Activated B cell treated with CpG ODN at 0.5 μM for 24 hours (primary cell): ENCODE measurements at places on chromosomes 2 and 18. TPM values are rescaled to one million over a fixed set of nuclear protein-coding genes. Genes with fewer than 3 reads are reported as not detected.

- no peak for DNase-seq
These were observed 4.8 kb upstream of the ID2 start for GRCh38 chr2:8676921-8677645.

DNA sequence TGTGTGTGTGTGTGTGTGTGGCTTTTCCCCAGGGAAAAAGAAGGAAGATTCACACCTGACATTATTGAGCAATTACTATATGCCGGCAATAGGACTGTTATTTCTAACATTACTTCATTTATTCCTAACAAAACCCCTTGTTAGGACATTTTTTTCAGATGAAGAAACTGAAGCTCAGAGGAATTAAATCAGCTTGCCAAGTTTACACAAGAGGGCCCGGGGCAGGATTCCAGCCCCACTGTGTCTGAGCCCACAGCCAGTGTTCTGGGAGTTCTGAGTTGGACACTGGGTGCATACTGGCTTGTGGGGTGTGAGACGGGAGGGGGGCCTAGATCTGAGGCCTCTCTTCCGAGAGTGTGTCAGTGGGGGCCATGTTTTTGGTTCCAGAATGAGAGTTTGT lies 9.9 kb downstream of the TOGARAM2 start:
- no peak for DNase-seq

DNA sequence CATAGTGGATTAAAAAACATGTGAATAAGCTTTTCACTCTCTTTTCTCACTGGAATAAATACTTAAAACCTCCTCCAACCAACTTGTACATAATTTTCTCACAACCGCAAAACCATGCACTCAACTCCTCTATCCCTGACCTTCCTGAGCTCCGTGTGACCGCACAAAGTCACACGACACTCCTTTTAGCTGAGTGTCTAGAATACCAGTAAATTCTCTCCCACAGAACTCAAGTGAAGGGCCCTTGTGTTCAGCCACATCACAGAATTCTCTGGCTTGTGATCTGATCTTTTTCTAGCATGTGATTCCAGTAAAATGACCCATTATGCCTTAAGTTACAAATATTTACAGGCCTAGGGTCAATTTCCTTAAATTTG lies 91.2 kb upstream of the ARL4C start:
- no peak for DNase-seq

The DNAJC27 gene
- 9.0 and 9.7 TPM in 2 replicates for total RNA-seq

The RSAD2 gene
- total RNA-seq: 0.29 and 0.67 TPM in 2 replicates

DNA sequence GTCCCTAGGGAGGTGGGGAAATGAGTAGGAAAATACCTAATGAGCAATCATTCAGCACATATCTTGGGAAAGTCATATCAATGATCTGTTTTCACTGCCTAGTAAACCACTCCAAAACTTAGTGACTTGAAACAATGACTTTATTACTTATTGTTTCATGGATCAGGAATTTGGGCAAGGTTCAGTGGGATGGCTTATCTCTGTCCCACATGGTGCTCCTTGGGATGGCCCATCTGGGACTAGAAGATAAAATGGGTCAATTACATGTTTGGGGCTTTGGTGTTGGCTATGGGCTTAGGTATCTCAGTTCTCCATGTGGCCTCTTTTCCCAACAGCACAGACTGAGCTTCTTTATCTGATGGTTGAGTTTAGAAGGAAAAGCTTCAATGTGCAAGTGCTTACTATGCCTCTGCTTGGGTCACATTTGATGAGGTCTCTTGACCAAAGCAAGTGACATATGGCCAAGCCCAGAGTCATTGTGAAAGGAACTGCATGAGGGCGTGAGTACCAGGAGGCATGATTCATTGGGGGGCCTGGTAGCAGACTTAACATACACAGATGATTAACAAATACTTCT lies 218.1 kb upstream of the TNP1 start:
- no peak for DNase-seq

DNA sequence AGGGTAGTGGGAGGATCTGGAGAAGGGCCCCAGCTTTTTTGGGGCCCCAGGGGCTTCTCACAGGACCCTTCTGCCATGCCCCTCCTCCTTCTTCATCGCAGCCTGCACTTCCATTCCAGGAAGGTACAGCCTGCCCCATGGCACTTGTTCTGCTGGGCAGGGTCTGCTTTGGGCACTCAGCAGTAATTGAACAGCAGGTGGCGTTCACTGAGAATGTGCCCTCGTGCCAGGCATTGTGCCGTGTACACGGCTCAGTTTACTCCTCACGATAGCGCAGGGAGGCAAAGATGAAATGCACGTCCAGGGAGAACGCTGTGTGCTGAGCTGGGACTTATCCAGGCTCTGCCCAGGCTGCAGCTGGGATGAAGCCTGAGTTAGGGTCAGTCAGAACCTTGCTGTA lies 54.8 kb upstream of the ASB18 start:
- no peak for DNase-seq

GRCh38 chr18:49626842-49627467 lies 65.1 kb downstream of the LIPG start:
- DNase-seq: no peak

- DNase-seq: no peak
These were observed 229.4 kb downstream of the PDE11A start for GRCh38 chr2:177843188-177843587.

The IL36RN gene
- not detected in 2 replicates for total RNA-seq

- no peak for DNase-seq
These were observed 366.7 kb downstream of the LRATD1 start for GRCh38 chr2:14999114-14999661.

DNA sequence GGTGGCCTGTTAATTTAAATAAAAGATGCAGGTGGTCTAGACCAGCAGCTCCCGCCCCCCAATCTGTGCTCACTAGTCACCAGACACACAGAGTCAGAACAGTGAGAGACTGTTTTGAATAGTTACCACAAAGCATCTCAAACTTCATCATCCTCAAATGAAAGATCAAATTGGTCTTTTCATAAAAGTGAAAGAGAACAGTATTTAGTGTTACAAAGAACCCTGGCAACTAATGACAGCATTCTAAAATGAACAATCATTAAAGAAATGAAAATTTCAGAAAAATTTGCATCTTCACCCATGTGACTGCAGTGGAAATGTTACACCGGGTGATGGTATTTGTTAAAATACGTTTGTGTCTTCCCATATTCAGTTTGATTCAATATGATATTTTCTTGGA lies 65.5 kb upstream of the PMAIP1 start:
- no peak for DNase-seq

- no peak for DNase-seq
These were observed 50.6 kb upstream of the DOK6 start for GRCh38 chr18:69349912-69350597.

The POTEF gene
- total RNA-seq: not detected in 2 replicates

DNA sequence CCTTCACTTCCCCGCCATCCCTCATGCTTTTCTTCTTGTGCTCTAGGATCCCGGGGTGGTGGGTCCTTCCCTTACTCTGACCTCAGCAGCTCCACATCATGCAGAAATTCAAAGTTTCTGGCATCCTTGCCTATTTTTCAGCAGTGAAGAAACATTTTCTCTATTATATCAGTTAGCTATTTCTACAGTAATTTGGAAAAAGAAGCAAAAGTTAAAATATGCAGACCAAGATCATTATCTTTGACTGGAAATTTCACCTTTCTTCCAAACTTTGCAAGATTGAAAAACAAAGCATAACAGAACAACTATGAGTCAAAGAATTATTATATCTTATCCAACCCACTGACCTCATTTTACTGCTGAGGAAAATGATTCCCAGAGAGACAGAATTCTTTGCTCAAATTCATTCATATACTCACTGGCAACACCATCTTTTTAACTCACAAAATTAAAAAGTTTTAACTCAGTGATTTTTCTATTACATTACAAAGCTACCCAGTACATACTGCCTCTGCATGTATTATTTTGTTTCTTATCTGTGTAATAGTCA lies 40.5 kb downstream of the ANTXR1 start:
- no peak for DNase-seq

- no peak for DNase-seq
These were observed 1.1 kb downstream of the BIN1 start for GRCh38 chr2:127105656-127106456.

DNA sequence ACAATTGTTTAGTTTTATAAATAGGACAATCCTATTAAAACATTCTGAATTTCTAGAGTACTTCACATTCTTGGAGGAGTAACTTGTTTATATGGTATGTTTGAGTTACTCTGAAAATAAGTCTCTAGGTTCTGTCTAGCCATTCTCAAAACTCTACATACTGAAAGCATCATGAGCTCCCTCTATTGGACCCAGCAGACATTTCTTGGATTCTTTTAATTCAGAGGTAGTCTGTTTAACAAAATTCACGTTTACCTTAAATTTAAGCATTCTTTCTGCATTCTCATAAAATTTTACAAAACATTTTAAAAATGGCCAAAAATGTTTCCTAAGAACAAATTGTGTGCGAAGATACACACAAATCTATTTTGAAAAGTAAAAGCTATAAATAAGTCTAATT lies 15.3 kb downstream of the SP9 start:
- no peak for DNase-seq

The HSBP1L1 gene
- 0.98 and 2.5 TPM in 2 replicates for total RNA-seq

DNA sequence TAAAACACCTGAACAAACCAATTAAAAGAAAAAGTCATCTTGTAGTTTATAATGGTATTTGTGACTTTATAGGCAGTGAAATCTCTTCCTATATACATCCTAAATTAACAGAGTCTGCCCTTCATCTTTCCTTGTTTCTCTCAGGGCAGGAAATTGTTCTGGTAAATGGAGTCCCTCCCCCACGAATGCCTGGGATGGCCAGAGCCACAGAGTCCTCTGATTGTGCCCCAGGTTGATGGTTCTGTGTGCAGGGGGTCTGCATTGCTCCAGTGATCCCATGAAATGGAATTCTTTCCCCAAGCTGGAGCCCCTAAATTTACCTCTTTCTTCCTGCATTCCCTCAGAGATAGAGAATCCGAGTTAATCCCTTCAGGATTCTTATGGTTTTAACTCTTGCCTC lies 155.5 kb downstream of the MTX2 start:
- no peak for DNase-seq

The EHD3 gene
- 38.1 and 40.3 TPM in 2 replicates for total RNA-seq

DNA sequence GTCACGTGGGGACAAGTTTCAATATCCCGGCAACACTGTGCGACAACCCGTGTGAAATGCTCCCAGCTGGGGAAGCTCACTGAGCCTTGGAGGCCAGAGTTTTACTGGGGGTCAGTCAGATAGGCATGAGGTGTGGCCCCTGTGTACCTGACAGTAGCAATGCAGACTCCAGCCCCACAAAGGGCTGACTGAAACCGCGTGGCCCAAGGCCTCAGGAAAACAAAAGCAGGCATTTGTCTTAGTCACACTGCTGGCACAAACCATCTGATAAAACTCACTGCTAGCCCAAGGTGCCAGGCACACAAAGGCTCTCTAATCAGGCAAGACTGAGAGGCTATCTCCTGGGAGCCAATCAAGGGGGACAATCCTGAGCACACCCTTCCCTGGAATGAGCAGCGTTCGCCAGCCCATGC lies 786.6 kb upstream of the RAB6C start:
- DNase-seq: no peak

GRCh38 chr2:236918545-236918944 lies 167.1 kb upstream of the COPS8 start:
- DNase-seq: no peak

DNA sequence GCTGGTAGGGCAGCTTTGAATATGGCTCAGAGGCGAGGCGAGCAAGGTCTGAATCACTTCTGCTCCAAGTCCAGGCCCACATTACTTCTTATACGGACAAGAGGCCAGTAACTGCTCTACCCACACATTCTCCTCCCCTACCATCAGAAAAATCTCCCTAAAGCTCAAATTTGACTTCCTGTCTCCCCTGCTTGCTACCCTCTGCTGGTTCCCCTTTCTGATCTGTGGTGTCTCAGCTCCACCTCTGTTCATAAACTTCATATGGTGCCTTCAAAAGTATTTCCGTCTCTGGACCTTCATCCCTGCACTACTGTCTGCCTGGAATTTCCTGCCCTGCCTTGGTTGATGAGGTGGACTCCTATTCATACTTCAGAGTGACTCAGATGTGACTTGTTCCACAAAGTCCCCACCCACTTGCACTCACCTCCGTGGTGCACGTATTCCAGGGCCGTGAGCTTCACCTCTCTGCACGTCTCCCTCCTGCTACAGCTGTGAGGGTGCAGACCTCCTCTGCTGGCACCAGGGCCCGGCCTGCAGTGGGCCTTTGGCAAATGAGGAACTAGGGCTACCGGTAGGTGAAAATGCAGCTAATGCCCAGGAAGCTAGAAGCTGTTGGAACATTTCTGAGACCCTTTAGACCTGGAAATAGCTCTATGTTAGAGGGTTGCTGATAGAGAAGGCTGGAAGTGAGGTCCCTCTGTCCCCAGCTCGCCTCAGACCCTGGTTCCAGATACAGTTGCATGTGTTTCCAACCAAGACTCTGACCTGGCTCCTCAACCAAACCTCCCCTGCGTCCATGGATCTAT lies 24.6 kb upstream of the KCMF1 start:
- DNase-seq: peak; percentile 44

GRCh38 chr2:152097801-152098495 lies 896 bp downstream of the CACNB4 start:
- peak; percentile 20 for DNase-seq

DNA sequence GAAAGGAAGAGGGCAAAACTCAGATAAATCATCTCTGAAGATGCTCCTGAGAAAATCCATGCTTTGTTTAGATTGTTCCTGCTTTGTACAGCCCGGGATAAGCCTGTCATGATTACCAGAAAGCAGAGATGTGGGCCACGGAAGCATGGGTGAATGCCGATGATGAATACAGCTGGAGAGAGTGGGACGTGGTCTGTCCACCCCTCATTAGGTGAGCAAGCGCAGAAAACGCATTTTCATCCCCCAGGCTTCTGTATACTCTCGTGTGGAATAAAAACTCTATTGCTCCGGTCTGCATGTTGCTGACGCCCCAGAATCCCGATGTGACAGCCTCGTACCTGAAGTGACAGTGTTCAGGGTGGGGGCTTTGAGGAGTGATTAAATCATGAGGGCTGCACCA lies 52.0 kb upstream of the SALL3 start:
- no peak for DNase-seq

DNA sequence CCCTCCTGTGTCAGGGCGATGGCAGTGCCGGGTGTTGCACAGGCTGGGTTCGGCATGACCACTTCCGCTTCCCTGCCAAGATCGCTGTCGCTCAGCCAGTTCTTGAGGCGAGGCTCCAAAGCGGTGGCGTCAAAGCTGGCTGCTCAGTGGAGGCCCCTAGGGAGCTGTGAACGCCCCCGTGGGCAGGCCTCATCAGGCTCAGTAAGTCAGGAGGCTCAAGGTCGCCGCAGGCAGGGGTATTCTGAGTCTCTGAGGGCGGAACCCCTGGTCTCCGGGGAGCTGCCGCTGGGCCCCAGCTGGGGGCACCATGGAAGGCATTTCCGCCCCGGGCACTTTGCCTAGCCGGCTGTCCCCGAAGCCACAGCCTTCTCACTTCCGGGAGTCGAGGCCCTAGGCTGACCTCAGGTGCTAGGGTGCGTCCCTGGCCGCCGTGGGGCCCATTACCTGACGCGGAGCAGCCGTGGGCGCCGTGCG lies 210.4 kb downstream of the SOCS6 start:
- DNase-seq: no peak
